ENCODE measurements at places on chromosomes 4 and X.
A peak's percentile ranks its signal among the peaks of the same experiment; 100 is the strongest.

DNA sequence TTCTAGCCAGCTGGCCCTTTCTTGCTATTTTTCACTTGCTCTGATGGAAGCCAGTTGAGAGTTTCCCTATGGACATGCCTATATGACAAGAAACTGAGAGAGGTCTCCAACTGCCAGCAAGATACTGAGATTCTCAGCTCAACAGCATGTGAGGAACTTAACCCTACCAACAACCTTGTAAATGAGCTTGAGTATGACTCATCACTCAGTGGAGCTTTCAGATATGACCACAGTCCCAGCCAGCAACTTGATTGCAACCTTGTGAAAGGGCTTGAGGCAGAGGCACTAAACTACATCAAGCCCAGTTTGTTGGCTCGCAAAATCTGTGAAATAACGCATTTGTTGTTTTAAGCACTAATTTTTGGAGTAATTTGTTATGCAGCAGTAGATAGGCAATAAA lies 175.8 kb downstream of the COMMD8 start:
- peak; percentile 8 for DNase-seq

GRCh38 chr4:8457646-8458252 lies 17.2 kb downstream of the TRMT44 start:
- DNase-seq = no peak

DNA sequence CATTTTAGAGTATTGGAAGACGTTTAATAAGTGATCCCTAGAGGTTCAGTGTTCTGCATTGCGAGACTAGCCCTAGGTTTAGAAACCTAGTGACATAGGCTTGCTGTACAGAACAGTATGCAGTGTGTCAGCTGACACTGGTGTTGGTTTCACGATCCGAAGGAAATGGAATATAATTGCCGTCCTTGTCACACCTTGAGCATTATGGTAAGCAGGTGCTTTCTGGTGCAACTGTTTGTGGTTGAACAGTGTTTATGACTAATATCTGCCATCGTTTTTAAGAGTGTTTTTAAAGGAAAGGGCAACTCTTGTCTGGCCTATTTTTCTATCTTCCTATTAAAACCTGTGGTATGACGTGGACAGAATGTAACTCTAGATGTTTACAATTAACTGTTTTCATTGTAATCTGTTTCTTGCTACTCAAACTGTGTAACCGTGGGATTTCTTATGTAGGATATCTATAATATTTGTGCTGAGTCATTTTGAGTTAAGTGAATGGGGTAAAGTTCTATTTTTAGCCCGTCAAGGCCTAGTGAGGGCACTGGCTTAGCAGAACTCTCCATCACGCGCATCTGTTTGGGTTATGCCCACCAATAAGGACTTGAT lies 53.8 kb upstream of the TBC1D14 start:
- DNase-seq = no peak

GRCh38 chrX:46707274-46707965 lies 51.5 kb downstream of the SLC9A7 start:
- DNase-seq = no peak

GRCh38 chrX:24175276-24175675 lies 25.7 kb downstream of the ZFX start:
- no peak for DNase-seq

- peak; percentile 58 for DNase-seq
These were observed 91.7 kb upstream of the CXorf66 start for GRCh38 chrX:140057001-140057411.

GRCh38 chr4:76028350-76028765 lies 5.1 kb upstream of the CXCL10 start:
- DNase-seq = no peak

GRCh38 chrX:152896450-152896849 lies 1.4 kb upstream of the ZNF185 start:
- DNase-seq = no peak

GRCh38 chr4:22496165-22496813 lies 19.6 kb downstream of the ADGRA3 start:
- no peak for DNase-seq

DNA sequence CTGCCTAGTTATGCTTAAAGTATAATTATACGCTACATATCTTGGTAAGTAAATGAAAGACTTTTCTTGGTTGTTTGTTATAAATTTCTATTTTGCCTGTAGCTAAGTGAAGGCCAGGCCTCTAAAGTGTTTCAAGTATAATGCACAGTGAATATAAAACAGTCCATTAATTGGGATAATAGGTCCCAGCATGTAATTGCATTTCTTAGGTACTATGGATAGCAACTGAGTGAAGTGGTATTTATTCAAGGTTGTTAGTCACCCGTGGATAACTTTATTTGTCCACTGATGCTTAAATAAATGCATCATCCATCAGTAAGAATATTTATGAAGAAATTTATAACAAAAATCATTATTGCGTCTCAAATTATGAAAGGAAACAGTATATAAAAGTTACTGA lies 59.1 kb downstream of the TEX13C start:
- DNase-seq = no peak

- DNase-seq = no peak
These were observed 743.8 kb upstream of the INTU start for GRCh38 chr4:126888968-126889367.

DNA sequence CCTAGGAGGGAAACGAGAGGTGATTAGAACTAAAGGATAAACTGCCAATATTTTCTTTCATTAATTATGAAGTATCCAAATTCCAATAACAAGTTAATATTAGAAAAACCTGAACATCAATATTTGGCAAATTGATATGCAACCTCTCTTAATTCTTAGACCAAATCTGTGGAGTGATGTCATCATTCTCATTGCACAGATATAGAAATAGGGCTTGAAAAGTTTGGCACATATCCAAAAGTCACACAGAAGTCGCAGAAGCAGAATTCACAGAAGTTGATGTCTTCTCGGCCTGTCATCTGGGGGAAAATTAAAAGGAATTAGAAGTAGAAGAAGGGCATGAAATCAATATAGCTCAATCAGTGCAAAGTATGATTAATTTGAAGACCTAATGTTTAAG lies 36.9 kb downstream of the ENPEP start:
- DNase-seq = no peak

GRCh38 chr4:108777388-108777787 lies 14.5 kb upstream of the ETNPPL start:
- DNase-seq = no peak

DNA sequence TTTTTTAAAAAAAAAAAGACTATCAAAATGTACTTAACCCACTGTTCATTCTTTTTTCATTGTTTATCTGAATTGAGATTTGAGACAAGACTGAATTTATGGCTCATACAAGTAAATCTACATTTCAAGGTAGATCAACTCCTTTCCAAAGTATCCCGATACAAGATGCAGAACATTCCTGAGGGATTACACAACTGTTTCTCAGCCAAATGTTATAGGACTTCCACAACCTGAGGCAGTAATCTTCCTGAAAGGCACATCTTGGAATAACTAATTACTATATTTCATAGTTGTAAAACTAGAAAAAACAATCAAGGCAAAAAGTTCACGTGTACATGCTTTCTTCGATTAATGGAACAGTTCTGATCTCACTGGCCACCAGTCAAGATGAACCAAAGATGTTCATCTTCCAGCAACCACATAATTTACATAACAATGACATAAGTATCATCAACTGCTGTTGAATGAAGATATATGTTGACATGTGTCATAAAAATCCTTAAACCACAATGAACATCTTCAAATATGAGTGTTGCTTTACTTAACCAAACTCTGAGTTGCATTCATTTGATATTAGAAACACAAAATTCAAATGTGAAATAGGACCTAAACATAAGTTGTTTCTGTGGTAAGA lies 225.2 kb upstream of the DKK2 start:
- no peak for DNase-seq

DNA sequence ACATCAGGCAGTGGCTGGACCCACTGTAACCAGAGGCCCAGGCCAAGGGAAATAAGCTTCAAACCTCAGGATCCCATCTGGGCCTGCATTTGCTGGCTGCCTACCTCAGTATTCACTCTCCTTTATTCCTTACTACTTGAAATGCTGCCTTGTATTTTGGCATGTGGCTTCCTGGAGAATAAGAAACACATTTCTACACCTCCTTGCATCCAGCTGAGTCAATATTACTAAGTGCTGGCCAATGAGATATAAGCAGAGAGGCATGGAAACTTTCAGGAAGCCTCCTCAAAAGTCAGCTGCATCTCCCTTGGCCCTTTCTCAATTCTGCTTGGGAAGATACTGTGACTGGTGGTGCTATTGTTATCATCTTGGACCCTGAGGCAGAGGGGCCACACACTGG lies 59.8 kb upstream of the RELL1 start:
- no peak for DNase-seq

DNA sequence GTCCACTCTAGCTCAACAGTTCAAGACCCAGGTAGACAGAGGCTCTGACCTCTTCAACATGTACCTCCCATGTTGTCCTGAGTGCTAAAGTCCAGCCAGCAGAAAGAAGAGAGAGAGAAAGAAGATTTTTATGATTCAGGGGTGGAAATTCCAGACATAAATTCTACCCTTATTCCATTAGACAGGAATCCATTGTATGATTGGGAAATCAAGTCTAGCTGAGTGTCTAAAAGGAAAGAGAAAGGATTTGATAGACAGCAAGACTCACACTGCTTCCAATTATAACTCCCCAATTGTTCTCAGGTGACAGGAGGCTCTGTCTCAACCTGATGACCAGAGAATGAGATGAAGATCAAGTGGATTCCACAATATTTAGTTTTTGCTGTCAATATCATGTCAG lies 27.9 kb upstream of the PGM2 start:
- DNase-seq = no peak

- no peak for DNase-seq
These were observed 488.8 kb upstream of the CPEB2 start for GRCh38 chr4:14513471-14513870.

GRCh38 chr4:188399834-188400233 lies 260.6 kb downstream of the TRIML1 start:
- DNase-seq = no peak

DNA sequence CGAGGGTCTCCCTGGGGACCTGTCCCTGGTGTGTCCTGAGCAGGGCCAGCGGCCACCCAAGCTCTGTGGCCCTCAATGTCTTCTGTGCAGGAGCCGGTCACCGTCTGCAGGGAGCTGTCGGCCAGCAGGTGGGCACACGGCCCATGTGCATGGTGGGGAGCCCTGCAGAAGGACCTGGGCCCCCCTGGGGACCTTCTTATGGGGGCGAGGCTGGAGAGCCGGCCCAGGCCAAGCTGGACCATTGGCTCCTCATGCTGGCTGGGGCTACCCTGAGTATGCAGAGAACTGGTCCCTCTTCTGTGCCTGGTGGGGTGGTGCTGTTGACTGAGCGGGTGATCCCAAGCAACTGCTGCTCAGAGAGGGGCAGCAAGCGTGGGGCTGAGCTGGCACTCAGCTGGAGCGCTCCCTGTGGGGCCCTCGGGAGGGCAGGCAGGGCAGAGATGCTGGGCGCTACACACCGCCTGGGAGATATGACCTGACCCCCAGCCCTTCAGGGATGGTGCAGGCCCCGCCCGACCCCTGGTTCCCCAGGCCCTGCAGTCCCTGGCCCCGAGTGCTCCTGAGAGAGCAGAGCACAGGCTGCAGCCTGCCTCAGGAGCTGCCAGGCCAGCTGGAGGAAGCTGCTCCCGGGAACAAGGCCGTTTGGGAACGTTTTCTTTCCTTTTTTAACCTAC lies 14.8 kb downstream of the NAT8L start:
- DNase-seq = no peak

GRCh38 chrX:131762802-131763234 lies 218.9 kb downstream of the OR13H1 start:
- no peak for DNase-seq

GRCh38 chrX:72142094-72142793 lies 10.5 kb upstream of the RTL5 start:
- no peak for DNase-seq

DNA sequence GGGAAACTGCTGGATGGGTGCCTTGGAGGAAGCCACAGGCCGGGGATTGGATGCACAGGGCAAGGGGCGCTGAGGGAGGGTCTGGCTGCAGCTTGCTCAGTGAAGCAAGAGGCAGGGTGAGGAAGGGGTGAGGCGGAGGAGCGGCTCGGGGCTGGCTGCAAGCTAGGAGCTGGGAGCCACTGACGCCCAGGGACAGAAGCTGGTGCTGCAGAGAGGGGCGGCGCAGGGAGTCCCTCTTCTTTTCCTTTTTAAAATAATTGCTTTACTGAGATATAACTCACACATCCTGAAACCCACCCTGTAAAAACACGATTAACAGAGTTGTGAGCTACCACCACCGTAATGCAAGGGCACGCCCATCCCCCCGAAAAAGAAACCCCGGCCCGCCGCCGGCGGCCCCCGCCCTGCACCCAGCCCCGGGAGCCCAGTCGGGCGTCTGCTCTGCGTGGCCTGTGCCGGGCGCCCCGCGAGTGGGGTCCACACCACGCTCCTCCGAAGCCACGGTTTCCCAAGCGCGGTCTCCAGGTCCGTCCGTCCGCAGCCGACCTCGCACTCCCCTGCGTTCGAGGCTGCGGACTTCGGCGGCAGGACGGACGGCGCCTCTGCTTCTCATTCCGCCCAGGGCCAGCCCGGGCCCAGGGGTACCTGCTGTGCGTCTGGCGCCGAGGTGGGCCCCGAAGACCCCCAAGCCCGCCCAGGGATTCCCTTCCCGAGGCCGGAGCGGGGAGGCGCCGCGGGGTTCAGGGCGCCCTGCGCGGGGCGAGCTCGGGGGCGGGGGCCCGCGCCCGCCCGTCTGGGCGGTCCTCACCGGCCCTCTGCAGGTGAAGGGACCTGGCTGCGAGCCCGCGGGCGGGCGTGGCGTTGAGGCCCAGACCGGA lies 866 bp upstream of the UVSSA start:
- DNase-seq = peak; percentile 39

DNA sequence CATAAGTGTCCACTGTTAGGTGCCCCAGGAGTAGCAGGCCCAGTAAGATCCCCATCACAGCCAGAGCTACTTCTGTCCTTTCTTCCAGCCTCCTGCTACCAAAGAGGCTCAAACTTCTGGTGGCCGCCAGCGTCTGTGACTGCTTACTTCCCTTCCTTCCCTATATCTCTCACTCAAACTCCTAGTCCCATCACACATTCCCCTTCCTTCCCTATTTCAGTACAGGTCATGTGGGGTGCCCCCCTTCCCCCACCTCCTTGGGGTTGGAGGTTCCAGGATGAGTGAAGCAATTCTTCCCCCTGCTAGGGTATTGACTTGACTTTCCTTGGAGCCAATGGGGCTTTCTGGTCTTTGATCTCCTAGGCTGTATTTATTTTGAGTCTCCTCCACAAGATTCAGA lies at the start of gene VSIG4:
TSS of gene VSIG4 (minus strand) at position 137 of the 400 bp plus-strand sequence. CDS start at position 55, 82 bp downstream.
- no peak for DNase-seq

GRCh38 chr4:55989766-55990165 lies 41.0 kb downstream of the CEP135 start:
- no peak for DNase-seq

DNA sequence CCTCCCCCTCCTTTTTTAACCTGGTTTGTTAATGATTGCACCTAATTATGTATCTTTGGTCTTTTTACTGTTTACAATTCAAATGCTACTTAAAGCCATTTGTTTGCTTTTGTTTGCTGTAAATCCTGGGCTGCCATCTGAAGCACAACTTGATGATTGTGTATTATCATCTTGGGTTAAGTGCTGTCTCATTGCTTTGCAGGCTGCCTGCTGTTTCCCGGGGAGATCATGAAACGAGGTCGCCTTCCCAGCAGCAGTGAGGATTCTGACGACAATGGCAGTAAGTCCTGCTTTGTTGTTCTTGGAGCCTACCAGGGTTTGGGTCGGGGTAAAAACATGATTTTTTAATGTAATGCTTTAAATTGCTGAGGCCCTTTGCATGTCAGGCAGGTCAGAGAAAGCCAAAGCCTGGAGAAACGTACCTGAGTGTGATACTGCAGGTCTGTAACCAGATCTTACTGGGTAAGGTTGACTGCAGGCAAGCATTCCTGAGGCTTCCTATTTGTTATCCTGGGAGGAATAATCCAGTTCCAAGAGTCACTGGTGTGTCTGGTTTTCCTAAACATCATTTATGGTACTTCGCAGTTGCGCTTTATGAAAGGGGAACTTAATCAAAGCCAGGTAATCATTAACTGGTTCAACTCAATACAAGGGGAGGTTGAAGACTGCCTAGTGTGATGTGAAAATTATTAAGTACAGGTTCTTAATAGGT lies 22.2 kb downstream of the JADE1 start:
- DNase-seq = no peak
